T-cell (primary cell): ENCODE measurements at places on chromosomes 1 and 21. TPM values are rescaled to one million over a fixed set of nuclear protein-coding genes. Genes with fewer than 3 reads are reported as not detected.
A peak's percentile ranks its signal among the peaks of the same experiment; 100 is the strongest.

DNA sequence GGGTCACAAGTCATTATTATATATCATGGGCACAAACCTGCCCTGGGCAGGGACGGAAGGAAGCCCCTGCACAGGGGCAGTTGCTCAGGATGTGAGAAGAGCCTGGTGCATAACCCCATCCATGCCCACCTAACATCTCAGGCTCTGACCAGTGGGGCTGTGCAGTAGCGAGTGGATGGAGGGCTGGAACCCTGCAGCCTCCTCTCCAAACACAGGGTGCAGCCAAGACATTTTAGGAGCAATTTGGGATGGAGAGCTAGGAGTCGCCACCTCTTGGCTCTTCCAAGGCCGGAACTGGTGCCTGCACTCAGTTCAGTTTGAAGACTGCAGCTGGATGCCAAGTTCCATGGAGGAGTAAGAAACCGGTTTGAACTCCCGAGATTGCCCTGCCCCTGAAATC lies 2.8 kb downstream of the MX1 start:
- no peak overlapping the region for H3K4me3 ChIP-seq
- H3K36me3 ChIP-seq: peaks cover 29% of the 10 kb centered on the region
- H3K4me1 ChIP-seq: peaks cover 2% of the 10 kb centered on the region

The METTL18 gene
- total RNA-seq: 3.9 TPM

- H3K4me1 ChIP-seq: peaks cover 16% of the 10 kb centered on the region
- no peak overlapping the region for H3K27ac ChIP-seq
- no peak overlapping the region for H3K4me3 ChIP-seq
- DNase-seq: no peak
Measured at GRCh38 chr1:156776942-156777341, 9.6 kb downstream of the PRCC start.

The SYT14 gene
- total RNA-seq: not detected

GRCh38 chr1:153967107-153967999 lies at the start of gene CREB3L4:
TSS of gene CREB3L4 (plus strand) at chr1:153967902. CDS start at chr1:153968526, 624 bp downstream.
- peak; percentile 87 for DNase-seq
- H3K4me1 ChIP-seq: peaks cover 53% of the 10 kb centered on the region
- H3K36me3 ChIP-seq: peaks cover 2% of the 10 kb centered on the region

DNA sequence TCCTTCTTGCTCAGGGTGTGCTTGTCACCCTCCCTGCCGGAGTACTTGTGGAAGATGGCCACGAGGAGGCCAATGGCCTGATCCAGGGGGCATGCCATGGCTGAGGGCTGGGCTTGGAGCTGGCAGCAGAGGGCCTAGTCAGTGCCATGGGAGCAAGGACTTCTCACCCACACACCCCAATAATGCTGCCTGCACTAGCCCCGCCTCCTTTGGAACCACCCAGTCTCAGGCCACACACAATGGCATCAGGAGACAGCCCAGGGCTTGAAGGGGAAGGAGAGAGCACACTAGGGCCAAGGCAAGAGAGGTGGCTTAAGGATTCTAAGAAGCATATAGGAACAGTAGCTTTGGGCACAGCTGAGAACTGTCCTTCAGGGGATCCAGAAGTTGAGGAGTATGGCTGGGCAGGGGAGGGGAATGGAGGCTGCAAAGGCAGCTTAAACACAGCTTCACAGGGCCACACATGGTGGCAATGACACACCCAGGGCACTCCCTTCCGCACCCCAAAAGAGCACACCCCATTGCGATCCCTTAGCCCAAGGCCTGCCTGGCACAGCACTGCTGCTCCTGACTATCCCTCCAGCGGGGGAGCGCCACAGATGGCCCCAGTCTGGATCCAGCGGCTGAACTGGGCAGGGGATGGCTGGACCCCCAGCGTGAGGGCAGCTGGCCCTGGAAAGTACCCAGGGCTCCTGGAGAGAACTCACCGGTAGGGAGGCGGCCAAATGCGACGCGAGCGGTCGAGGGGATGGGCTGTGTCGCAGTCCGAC lies at the start of gene S100A6:
Gene S100A6, minus strand, starts transcription at position 750 of the 770 bp plus-strand sequence. Its CDS starts 652 bp downstream, at position 98.
- H3K4me1 ChIP-seq: peaks cover 69% of the 10 kb centered on the region
- DNase-seq: peak; percentile 62
- peak within 1 kb of the TSS; percentile 94 for H3K4me3 ChIP-seq

- no peak for DNase-seq
- H3K27ac ChIP-seq: no peak overlapping the region
- peaks cover 20% of the 10 kb centered on the region for H3K36me3 ChIP-seq
- H3K4me1 ChIP-seq: peaks cover 6% of the 10 kb centered on the region
Measured at GRCh38 chr1:945688-946556, 13.1 kb downstream of the NOC2L start.

The HES3 gene
- not detected for total RNA-seq

The CHI3L1 gene
- not detected for total RNA-seq

- no peak overlapping the region for H3K4me3 ChIP-seq
- peaks cover 36% of the 10 kb centered on the region for H3K27me3 ChIP-seq
- DNase-seq: no peak
- H3K36me3 ChIP-seq: no peaks in the 10 kb centered on the region
- no peaks in the 10 kb centered on the region for H3K4me1 ChIP-seq
Measured at GRCh38 chr1:19974822-19975416, 4.5 kb downstream of the PLA2G2A start.

DNA sequence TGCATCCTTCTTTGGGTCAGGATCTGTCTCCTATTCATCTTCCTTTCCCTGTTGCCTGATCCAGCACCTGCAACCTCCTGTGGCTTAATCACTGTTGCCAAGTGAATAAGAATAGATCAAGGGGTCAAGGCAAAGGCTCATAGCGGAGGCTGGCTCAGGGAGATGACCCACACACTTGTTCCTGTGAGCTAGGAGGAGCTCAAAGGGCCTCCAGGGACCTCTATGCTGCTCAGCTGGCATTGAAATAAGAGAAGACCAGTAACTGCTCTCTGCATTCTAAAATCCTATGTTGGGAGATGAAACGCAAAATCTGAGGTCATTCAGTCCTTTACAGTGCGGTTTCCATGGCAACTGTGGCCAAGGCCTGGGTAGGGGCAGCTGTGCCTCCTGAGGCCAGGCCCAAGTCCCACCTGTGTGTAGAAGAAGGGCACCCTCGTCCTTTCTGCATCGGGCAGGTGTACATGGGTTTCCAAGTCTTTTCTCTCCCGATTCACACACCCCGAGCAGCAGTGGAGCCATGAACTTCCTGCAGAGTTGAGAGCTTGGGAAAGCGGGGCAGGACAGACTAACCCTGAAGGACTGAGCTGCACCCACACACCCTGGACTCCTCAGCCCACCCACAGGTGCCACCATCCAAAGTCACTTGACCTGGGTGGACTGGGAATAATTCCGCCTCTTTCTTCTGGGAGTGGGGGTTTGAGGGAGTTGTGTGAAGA lies 27.8 kb upstream of the STUM start:
- no peak overlapping the region for H3K27ac ChIP-seq
- H3K4me3 ChIP-seq: no peak overlapping the region
- no peaks in the 10 kb centered on the region for H3K4me1 ChIP-seq
- peaks cover 27% of the 10 kb centered on the region for H3K27me3 ChIP-seq

DNA sequence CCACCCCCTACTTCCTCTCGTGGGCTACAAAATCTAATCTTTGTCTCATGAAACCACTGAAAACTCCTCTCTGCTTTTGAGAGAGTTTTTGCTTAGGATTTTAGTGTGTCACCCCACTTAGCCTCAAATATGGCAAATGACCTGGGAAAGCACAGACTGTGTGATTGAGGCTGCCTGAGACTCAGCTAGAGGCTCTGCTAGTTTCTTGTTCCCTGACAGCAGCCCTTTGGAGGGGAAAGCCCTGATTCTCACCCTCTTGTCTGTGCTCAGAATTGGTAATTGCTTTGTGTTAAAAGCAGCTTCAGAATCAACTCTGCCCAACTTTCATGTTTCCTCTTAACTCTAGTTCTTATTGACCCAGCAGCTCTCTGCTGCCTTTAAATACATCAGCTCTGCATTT lies 85.6 kb upstream of the ZP4 start:
- no peaks in the 10 kb centered on the region for H3K4me1 ChIP-seq
- no peaks in the 10 kb centered on the region for H3K36me3 ChIP-seq
- H3K27ac ChIP-seq: no peak overlapping the region
- H3K4me3 ChIP-seq: no peak overlapping the region
- DNase-seq: no peak
- no peaks in the 10 kb centered on the region for H3K27me3 ChIP-seq

DNA sequence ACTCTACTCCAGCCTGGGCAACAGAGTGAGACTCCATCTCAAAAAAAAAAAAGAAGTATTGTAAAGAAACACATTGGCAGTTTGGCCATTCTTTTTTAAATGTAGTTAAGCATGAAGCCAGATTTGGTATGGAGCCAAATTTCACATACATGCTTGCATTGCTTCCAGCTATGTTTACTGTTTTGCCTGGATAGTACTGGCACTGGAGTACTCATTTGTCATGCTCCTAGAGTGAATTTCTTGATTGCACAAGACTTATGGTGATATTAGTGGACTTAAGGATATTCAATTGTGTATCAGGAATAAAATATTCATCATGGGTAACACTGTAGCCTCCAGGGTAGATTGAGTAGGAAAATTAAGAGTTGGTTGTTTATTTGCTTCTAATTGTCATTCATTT lies 24.5 kb upstream of the SLC9A1 start:
- no peak for DNase-seq
- no peak overlapping the region for H3K27ac ChIP-seq
- no peak overlapping the region for H3K4me3 ChIP-seq
- no peaks in the 10 kb centered on the region for H3K36me3 ChIP-seq

GRCh38 chr21:15353546-15353945 lies 288.7 kb upstream of the NRIP1 start:
- H3K36me3 ChIP-seq: no peaks in the 10 kb centered on the region
- no peaks in the 10 kb centered on the region for H3K27me3 ChIP-seq
- H3K27ac ChIP-seq: no peak overlapping the region

The C1orf94 gene
- total RNA-seq: not detected

DNA sequence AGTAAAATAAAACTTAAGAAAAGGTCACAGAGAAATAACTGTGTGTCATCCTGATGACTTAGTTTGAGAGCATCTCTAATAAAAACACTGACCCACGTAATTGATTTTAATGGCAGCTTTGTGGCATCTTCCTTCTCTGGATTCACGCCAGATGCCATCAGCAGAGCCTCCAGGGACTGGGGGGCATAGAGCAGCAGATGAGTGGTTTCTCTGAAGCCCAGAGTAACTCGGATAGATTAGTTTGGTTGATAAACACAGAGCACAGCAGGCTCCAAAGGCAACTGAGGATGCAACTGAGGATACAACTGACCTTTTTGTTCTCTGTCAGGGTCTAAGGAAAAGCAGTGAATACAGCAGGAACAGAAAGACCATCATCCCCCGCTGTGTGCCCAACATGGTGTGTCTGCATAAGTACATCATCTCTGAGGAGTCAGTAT lies 180.8 kb downstream of the RPS6KC1 start:
- H3K4me1 ChIP-seq: no peaks in the 10 kb centered on the region
- no peak for DNase-seq
- no peak overlapping the region for H3K4me3 ChIP-seq
- no peaks in the 10 kb centered on the region for H3K27me3 ChIP-seq

The SPATA1 gene
- 1.3 TPM for total RNA-seq

DNA sequence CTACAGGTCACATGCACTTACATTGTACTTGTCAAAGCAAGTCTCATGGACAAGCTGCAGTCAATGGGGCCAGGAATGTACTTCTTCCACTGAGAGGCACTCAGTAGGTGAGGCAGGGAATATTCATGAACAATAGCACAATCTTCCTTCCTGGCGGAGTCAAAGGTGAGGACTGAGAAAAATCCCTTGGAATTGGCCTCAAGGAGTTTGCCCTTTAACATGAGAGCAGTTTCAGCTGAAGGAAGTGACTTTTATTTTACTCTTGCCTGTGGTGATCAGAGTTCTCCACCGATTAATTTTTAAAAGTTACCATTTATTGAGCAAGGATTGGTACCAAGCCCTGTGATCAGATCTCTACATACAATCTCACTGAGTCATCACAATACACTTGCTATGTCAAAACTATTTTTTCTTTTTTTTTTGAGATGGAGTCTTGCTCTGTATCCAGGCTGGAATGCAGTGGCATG lies 11.2 kb upstream of the AK2 start:
- no peak for DNase-seq
- no peak overlapping the region for H3K27ac ChIP-seq
- no peaks in the 10 kb centered on the region for H3K4me1 ChIP-seq

The PCAT6 gene
- total RNA-seq: not detected

DNA sequence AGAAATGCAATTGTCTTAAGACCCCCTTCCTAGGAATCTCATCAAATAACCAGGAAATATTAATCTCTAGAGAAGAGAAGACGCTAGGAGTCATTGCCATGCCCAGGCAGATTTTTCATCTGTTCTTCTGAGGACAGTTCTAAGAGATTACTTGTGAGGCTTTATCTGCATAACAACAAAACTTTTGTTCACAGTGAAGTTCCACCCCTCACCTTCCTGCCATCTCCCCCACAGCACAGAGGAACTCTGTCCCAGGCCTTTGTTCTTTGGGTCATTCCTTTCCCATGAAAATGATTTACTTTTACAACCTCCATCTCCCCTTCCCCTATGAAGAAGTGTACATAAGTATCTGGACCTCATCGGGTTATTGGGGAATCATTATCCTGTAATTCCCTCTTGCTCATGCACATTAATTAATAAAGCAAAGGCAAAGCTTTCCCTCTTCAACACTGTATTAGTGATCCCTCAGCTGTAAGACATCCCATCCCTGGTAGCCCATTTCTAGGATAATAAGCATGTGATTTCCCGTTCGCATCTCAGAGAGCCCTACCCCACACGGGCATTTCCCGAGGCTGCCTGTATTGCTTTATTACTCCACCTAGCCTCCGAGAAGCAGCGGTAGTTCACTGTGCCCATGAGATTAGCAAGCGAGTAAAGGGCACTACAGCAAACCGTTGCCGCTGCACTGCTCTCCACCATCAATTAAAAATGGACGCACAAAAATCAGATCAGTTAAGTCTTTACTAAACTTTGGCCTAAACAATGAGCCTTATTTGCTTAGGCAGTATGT lies 384.4 kb upstream of the CAMK1G start:
- DNase-seq: no peak
- H3K36me3 ChIP-seq: no peaks in the 10 kb centered on the region
- no peak overlapping the region for H3K27ac ChIP-seq

GRCh38 chr1:210571356-210572284 lies 242.9 kb downstream of the HHAT start:
- H3K4me1 ChIP-seq: no peaks in the 10 kb centered on the region
- H3K4me3 ChIP-seq: no peak overlapping the region
- no peaks in the 10 kb centered on the region for H3K36me3 ChIP-seq
- H3K27me3 ChIP-seq: no peaks in the 10 kb centered on the region
- no peak for DNase-seq

DNA sequence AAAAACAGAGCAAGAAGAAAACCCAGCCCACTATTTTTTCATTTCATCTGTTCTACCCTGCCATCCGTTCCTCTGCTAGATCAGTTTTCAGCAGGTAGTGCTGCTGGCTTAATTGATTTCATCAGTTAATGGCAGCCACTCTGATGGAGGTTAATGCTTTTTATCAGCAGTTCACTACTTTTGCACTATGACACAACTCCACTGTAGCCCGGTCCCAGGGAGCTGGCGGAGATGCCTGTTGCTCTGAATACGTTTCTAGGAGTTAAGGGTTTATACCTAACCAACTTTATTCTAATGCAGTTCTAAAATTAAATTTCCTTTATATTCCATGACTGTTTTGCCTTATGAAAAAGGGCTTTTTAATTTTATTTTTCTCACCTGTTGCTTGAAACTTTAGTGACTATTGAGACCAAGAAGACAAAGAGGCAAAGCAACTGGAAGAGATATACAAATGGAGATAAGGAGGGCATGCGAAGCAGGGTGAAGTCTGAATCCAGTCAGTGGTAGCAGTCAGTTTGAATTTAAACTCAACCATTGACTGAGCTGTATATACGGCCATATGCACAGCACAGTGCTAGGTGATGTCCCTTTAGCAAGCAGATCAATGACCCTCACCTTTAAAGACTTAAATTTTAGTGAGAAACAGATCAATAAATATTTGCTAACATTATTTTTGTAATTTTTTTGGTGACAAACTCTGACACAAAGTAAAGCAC lies 477.9 kb downstream of the LMO4 start:
- no peaks in the 10 kb centered on the region for H3K36me3 ChIP-seq
- no peaks in the 10 kb centered on the region for H3K27me3 ChIP-seq
- DNase-seq: no peak
- no peaks in the 10 kb centered on the region for H3K4me1 ChIP-seq
